B cell (primary cell): ENCODE measurements at places on chromosomes 11 and 22.
A peak's percentile ranks its signal among the peaks of the same experiment; 100 is the strongest.

DNA sequence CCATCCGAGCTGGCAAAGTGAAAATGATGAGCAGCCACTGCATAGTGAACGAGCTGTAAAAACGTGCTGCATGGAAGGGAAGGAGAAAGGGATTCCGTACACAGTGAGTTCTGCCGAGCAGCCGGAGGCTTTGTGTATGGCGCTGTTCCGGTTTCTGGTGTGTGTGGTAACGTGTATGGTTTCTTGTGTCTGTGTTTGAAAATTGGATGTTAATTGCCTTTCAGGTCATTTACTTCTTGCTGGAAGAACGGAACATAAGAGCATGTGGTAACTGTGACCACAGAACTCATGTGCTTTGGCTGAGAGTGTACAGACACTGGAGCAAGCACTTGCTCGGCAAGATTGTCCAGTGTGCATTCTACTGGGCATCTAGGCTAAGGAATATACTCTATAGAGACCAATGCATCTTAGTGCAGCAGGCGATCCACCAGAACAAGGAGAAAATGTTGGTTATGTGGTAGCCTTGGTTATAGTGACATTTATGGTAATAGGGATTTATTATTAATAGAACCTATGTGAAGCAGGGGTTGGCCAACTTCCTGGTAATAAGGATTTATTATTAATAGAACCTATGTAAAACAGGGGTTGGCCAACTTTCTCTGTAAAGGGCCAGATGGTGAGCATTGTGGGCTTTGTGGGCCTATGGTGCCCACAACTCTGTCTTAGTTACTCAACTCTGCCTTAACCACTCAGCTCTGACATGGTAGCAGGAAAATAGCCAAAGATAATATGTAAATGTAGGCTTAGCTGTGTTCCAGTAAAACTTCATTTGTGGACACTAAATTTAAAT, 49.2 kb downstream of the GRAMD1B start:
- DNase-seq: peak; percentile 33
- peaks cover 19% of the 10 kb centered on the region for H3K27me3 ChIP-seq
- H3K36me3 ChIP-seq: no peaks in the 10 kb centered on the region
- H3K27ac ChIP-seq: no peak overlapping the region
- H3K4me3 ChIP-seq: peak overlapping the region; percentile 15

DNA sequence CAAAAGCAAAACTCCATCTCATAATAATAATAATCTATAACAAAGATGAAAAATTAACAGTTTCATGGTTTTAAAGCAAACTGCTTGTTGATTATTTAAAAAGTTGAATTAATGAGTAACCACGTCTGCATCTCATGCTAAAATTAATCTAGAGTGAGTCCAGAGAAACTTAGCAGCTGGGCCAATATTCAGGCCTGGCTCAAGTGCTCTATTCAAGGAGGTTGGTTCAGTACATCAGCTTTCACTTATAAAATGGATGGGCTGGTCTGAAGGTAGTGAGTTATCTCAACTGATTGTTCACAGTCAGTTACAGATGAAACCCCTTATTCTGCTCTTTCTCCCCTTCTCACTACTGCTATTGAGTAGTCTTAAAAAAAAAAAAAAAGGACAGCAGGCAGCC, 23.1 kb downstream of the VSTM5 start:
- no peak overlapping the region for H3K27ac ChIP-seq
- DNase-seq: no peak
- no peaks in the 10 kb centered on the region for H3K36me3 ChIP-seq

- no peaks in the 10 kb centered on the region for H3K4me1 ChIP-seq
- H3K27ac ChIP-seq: no peak overlapping the region
- H3K36me3 ChIP-seq: peaks cover 65% of the 10 kb centered on the region
- no peaks in the 10 kb centered on the region for H3K27me3 ChIP-seq
These were observed 17.6 kb downstream of the PPIL2 start for GRCh38 chr22:21683401-21683811.

DNA sequence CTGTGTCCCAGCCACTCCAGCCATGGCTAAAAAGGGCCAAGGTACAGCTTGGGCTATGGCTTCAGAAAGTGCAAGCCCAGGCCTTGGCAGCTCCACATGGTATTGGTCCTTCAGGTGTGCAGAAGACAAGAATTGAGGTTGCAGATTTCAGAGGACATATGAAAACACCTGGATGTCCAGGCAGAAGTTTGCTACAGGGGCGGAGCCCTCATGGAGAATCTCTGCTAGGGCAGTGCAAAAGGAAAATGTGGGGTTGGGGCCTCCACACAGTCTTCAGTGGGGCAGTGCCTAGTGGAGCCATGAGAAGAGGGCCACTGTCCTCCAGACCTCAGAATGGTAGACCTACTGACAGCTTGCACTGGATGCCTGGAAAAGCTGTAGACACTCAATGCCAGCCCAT, 1074.1 kb downstream of the JRKL start:
- DNase-seq: no peak
- H3K27me3 ChIP-seq: no peaks in the 10 kb centered on the region
- H3K27ac ChIP-seq: no peak overlapping the region
- no peaks in the 10 kb centered on the region for H3K4me1 ChIP-seq
- no peak overlapping the region for H3K4me3 ChIP-seq
- no peaks in the 10 kb centered on the region for H3K36me3 ChIP-seq

DNA sequence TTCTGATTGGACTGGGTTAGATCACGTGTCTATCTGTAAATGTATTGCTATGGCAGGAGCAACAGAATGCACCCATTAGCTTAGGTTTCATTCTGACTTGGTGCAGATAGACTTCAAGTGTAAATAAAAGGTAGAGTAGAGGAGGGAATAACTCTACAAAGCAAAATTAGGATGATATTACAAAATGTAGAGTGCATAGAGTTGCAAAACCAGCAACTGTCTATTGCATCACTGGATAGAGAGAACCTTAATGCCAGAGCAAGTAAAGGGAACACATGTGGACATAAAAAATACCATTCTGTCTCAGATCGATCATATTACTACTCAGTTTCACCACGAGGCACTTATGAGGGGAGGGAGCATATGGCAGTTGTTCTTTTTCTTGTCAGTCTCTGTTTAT, 22.0 kb upstream of the CAT start:
- no peak for DNase-seq
- no peaks in the 10 kb centered on the region for H3K4me1 ChIP-seq
- no peaks in the 10 kb centered on the region for H3K27me3 ChIP-seq
- H3K27ac ChIP-seq: no peak overlapping the region
- H3K36me3 ChIP-seq: no peaks in the 10 kb centered on the region

- no peaks in the 10 kb centered on the region for H3K27me3 ChIP-seq
- no peak overlapping the region for H3K4me3 ChIP-seq
- peak; percentile 74 for DNase-seq
- no peaks in the 10 kb centered on the region for H3K36me3 ChIP-seq
- no peak overlapping the region for H3K27ac ChIP-seq
These were observed 53.9 kb downstream of the GGTLC2 start for GRCh38 chr22:22698263-22698750.

DNA sequence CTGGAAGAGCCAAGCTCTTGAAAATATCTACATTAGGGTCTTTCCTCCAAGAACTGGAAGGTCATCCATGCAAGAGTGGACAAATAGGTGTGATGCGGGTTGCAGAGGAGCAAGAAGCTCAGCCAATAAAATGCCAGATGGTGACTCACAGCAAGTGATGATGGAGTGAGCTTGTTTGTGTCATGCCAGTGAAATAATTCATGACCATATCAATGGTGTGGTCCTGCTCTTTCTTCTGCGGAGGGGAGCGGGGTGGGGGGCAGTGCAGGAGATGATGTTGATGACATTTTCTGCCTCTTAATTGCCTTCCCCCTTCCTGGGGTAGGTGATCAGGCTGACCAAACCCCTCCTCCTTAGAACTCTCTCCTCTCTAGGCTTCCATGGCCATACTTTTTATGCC, 118.5 kb upstream of the TIMP3 start:
- no peaks in the 10 kb centered on the region for H3K4me1 ChIP-seq
- no peaks in the 10 kb centered on the region for H3K27me3 ChIP-seq
- H3K4me3 ChIP-seq: no peak overlapping the region
- H3K36me3 ChIP-seq: no peaks in the 10 kb centered on the region
- DNase-seq: no peak

- H3K4me3 ChIP-seq: no peak overlapping the region
- no peaks in the 10 kb centered on the region for H3K4me1 ChIP-seq
- DNase-seq: no peak
- H3K36me3 ChIP-seq: no peaks in the 10 kb centered on the region
These were observed 89.1 kb downstream of the BRD1 start for GRCh38 chr22:49738566-49738965.

DNA sequence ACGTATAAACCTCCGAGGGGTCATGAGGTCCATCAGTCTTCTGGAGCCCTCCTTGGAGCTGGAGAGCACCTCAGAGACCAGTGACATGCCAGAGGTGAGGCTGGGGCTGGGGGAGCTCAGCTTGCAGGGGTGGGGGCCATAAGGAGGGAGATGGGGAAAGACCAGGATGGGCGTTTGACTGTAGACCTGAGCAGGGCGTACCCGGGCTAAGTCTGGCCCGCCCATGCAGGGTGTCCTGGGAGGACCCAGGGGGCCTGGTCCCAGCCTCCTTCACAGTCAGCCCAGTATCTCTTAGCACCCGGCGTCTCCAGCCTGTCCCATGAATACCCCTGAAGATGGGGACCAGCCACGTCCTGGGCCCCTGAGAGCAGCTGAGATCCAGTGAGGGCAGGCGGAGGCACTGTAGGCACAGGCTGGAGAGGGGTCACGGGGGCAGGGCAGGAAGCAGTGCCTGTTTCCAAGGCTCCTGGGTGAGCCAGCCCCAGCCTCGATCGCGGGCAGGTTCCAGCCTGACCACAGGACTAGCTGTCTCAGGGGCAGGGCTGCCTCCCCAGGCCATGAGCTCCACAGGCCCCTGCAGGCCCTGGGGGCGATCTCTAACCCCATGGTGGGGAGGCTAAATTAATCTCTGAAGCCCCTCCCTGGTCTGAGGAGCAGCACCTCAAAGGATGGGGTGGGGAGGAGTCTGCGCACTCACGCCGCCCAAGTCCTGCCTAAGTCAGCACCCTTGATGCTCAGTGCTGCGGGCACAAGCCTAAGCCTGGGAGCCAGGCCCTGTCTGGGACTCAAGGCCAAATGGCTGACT, 7.1 kb downstream of the SSH3 start:
- no peak overlapping the region for H3K4me3 ChIP-seq
- no peak for DNase-seq
- H3K4me1 ChIP-seq: peaks cover 14% of the 10 kb centered on the region
- no peaks in the 10 kb centered on the region for H3K36me3 ChIP-seq
- no peaks in the 10 kb centered on the region for H3K27me3 ChIP-seq
- H3K27ac ChIP-seq: no peak overlapping the region

DNA sequence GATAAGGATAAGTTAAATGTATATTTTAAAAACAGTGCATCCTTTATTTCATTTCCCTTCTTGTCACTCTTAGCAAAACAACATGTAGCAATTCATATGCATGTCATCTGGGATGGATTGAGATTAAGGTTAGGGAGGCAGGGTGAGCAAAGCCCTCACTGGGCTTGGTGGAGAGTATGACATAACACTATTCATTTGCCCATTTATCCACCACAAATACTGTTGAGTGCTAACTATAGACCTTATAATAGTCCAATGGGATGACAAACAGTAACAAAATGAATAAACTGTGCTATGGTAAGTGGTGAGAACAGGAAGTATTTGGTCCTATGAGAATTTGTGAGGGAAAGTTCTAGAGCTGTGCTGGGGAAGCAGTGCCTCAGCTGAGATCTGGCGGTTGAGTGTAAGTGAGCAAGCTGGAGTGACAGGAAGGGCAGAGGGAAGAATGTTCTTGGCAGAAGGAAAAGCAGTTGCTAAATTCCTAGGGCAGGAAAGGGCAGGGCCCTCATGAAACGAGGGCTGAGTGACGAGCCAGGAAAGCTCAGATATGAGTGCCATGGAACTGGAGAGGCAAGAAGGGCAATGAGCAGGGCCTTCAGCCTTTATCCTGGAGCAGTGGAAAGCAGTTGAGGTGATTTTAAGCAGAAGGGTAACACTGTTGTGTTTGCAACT, 6.7 kb downstream of the HSD17B12 start:
- DNase-seq: no peak
- no peak overlapping the region for H3K4me3 ChIP-seq
- peaks cover 2% of the 10 kb centered on the region for H3K36me3 ChIP-seq
- no peak overlapping the region for H3K27ac ChIP-seq
- peaks cover 11% of the 10 kb centered on the region for H3K4me1 ChIP-seq
- H3K27me3 ChIP-seq: no peaks in the 10 kb centered on the region

- DNase-seq: peak; percentile 54
- no peaks in the 10 kb centered on the region for H3K36me3 ChIP-seq
These were observed at the start of gene PLAAT3 for GRCh38 chr11:63614136-63614671. Gene PLAAT3 (minus strand): TSS chr11:63614433. CDS start chr11:63614014, 419 bp downstream.

DNA sequence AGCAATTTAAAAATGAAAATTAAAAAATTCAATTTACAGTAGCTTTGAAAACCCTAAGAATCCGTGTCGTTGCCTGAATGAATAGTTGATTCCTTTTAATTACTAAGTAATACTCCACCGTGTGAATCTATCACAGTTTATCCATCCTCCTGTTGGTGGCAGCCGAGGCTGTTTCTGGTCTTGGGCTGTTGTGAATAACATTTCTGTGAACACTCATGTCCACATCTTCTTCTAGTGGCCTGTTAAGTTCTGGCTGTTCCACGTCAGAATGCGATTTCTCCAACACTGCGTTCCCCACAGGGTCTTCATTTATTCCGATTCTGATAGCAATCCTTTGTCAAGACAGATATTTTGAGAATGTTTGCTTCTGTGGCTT, 223.0 kb downstream of the TBC1D22A start:
- no peak overlapping the region for H3K4me3 ChIP-seq
- H3K36me3 ChIP-seq: no peaks in the 10 kb centered on the region
- no peak overlapping the region for H3K27ac ChIP-seq
- no peaks in the 10 kb centered on the region for H3K27me3 ChIP-seq
- H3K4me1 ChIP-seq: no peaks in the 10 kb centered on the region

GRCh38 chr11:111759778-111760407, 6.3 kb downstream of the PPP2R1B start:
- H3K4me3 ChIP-seq: no peak overlapping the region
- no peaks in the 10 kb centered on the region for H3K27me3 ChIP-seq
- no peak for DNase-seq
- H3K27ac ChIP-seq: no peak overlapping the region

- no peaks in the 10 kb centered on the region for H3K4me1 ChIP-seq
- peaks cover 2% of the 10 kb centered on the region for H3K27me3 ChIP-seq
- H3K36me3 ChIP-seq: no peaks in the 10 kb centered on the region
These were observed 13.5 kb downstream of the TEAD1 start for GRCh38 chr11:12687740-12688139.

DNA sequence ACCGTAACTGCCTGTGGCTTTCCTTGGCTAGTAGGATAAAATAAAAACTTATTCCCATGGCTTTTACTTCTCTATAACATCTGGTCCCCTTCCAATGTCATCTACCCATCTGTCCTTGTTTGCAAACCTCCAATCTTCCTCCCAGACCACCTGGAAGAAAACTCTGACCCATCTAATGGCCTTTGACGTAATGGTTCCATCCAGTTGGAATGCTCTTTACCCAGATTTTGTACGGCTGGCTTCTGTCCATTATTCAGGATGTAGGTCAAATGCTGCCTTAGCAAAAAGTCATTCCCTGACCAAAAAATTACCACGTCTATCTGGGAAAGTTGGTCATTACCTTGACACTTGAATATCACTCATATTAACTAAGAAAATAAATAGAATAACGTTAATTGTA, 577.9 kb upstream of the ANO5 start:
- H3K27me3 ChIP-seq: no peaks in the 10 kb centered on the region
- H3K4me3 ChIP-seq: no peak overlapping the region
- no peak overlapping the region for H3K27ac ChIP-seq
- H3K4me1 ChIP-seq: no peaks in the 10 kb centered on the region
- no peak for DNase-seq
